ENCODE measurements at places on chromosomes 6 and 20.

GRCh38 chr6:79385893-79386292 is 151.3 kb downstream of the LCA5 start:
- DNase-seq, result no peak

GRCh38 chr6:169833258-169833794 is 81.9 kb downstream of the ERMARD start:
- no peak for DNase-seq

- no peak for DNase-seq
Observed at GRCh38 chr20:4844751-4845465, 123.2 kb downstream of the PRND start.

GRCh38 chr20:63624486-63624885 is 2.4 kb downstream of the GMEB2 start:
- DNase-seq, result no peak

- no peak for DNase-seq
Observed at GRCh38 chr6:3644739-3645012, 106.8 kb downstream of the PXDC1 start.

- no peak for DNase-seq
Observed at GRCh38 chr6:116439522-116440051, 21.6 kb upstream of the CALHM6 start.

DNA sequence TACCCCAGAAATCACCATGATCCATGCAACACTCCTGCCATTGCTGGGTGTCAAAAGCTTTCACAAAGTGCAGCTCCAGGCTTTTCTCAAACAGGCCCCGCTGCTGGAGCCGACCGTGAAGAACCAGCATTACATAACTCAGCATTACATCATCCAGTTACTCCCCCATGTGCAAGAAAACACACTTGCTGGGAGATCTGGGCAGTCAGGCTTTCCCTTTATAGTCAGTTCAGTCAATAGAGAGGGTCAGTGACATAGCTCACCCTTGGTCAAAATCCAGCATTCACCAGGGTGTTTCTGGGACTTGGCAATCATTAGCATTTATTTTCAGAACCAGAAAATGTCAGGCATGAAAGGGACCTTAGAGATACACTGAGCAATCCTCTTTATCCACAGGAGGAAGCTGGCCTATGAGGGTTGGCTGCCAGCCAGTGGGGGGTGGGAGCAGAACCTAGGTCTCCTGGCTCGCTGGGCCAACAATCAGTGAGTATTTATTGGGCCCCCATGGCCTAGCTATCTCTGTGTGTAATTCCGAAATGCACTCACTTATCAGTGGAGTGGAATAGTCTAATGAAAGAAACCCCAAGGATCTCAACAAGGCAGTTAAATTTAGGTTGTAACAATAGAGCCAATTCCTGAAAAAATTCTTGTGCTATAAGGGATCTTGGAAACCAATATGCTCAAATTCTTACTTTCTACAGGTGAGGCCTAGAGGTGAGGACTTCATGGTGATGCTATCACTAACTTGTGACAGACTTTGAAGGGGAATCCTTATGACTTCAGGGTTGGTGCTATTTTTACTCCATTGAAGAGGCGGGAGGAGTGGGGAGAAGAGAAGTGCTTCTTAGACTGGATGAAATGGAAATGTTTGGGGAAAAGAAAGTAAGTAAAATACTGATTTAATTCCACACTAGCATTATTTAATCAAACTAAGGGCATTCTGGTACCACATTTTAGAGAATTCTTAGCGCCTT is 54.6 kb downstream of the LYRM4 start:
- DNase-seq, result no peak

DNA sequence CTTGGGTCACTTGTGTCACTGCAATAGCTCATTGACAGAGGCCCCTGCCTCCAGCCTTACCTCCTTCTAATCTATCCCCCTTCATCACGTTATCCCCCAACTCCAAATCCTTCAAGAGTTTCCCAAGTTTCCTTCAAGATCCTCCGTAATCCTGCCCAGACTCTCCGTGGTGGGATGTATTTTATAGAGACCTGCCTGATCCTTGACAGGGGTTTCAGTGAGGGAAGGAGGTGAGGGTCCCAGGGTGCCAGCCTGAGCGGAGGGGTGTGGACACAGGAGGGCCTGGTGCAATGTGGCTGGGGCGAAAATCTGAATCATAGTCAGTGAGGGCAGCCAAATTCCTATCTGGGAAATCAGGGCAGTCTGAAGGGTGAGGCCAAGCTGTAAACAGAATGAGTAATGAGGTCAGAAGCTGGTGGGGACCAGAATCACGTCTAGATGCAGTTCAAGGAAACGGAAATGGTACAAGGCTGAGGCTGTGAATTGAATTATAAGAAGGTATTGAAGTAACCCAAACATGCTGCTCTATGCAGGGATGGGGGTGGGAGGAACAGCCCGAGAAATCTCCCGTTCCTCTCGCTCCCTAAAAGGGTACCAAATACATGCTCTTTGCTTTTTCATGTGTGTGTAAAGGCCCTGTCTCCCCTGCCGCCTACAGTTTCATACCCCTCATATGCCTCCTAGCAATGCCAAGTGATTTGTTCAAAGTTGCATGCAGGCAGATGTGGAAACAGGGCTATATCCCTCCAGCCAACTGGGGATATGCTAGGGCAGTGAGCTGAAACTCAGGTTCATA is 35.4 kb upstream of the PIM1 start:
- DNase-seq, result no peak

GRCh38 chr6:5107341-5107740 is 22.2 kb downstream of the PPP1R3G start:
- DNase-seq, result no peak

- DNase-seq, result no peak
Observed at GRCh38 chr6:168939796-168940195, 313.9 kb downstream of the THBS2 start.

- no peak for DNase-seq
Observed at GRCh38 chr6:109867009-109867969, 110.8 kb upstream of the GPR6 start.

DNA sequence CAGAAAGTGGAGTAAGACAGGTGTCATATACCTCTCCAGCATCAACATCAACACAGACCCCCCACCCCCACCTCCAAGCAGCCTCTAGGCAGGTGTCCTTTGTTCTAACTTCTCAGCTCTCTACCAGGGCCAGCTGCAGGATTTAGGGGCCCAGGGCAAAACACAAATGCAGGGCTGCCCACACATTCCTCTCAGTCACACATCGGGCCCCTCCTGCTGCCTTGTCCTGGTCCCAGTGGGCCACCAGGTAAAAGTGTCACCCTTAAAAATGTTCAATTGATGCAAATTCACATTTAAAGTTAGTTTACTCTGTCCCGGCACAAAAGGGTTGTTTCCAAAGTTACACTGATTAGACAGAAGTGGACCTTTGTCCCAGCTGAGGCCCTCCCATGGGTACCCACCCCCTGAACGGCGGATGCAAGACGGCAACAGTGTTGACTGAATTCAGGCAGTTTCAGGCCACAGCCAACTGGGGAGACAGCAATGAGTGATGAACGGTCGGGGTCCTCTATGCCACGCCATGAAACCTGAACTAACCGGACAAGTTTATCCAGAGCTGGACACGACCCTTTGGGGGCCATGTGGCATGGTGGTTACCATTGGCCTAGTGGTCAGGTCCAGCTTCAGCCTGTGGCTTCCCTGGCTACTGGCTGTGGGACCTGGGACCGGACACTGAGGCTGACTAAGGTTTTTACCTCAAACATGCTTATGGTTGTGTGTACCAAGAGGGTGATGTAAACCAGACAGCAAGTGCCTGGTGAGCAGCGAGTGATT is 52.2 kb upstream of the UNC93A start:
- DNase-seq, result no peak

DNA sequence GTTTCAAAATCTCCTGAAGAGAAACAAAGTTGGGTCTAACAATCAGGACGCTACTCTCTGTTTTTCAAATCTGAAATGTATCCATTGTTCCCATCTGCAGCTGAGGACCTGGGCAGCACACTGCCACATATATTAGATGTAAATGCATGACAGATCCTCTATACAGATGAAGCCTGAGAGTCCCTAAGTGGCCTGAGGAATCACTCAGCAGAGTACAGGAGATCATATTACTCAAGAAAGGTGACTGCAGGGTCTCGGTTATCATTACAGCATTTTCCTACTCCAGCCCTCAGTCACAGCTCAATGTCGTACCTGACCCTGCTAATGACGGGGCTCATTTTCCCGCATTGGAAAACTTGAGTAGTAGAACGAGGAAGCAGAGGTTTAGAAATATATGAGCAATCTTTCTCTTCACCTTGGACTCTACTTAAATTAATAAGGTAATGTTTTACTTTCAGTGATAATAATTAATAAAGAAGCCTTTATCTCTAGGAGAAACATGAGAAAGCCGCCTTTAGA is 256.2 kb upstream of the IRAK1BP1 start:
- DNase-seq, result no peak

GRCh38 chr6:106381223-106381622 is 20.7 kb downstream of the CRYBG1 start:
- no peak for DNase-seq

GRCh38 chr6:117448732-117449485 is 23.2 kb upstream of the ROS1 start:
- DNase-seq, result no peak

DNA sequence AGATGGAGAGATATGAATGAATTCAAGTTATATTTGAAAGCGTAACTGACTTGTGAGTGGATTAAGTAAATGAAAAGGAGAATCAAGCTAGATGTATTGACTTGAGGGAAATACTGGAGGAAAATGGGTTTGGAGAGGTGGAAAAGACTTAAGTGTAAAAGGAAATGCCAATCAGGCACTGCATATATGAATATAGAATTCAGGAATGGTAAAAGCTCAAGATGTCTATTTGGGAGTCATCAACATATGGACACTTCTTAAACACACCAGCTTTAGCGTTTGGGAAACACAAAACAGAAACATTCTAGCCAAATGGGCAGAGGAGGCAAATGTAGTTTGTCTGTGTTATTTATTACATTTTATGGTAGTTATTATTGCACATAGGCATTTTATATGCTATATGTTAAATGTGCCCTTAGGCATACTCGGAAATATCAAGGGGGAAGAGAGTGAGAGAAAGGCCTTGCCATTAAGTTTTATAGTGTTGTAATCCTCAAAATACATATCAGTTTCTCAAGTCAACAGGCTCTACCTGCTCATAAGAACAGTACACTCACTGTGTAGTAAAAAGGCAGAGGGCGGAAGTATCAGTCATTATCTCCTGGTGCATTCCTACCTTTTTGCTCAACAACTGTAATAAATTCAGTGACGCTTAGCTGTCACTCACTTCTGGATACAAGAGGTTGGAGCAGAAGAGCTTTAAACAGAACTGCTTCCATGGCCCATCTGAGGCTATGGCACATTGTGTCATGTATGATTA is 33.7 kb upstream of the ME1 start:
- DNase-seq, result no peak

- DNase-seq, result no peak
Observed at GRCh38 chr6:135496800-135497411, 634 bp downstream of the AHI1 start.

DNA sequence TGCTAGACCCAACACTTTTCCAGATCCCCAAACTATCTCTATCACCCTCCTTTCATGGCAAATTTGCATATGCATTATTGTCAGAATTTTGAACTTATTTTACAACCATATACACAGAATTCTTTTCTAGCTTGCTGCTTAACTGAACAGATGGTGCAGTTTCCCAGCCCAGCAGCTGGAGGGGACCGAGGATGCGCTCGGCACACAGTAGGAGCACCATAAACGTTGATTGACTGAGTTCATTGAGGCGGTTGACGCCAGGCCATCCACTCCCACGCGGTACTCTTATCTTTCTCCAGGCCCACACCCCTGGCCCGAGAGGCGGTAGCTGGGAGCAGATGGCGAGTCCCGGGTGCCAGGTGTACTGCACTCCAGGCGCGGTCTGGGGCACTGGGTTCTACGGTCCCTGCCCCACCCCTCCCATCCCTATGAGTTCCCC is 6.8 kb upstream of the SOX4 start:
- DNase-seq, result no peak

DNA sequence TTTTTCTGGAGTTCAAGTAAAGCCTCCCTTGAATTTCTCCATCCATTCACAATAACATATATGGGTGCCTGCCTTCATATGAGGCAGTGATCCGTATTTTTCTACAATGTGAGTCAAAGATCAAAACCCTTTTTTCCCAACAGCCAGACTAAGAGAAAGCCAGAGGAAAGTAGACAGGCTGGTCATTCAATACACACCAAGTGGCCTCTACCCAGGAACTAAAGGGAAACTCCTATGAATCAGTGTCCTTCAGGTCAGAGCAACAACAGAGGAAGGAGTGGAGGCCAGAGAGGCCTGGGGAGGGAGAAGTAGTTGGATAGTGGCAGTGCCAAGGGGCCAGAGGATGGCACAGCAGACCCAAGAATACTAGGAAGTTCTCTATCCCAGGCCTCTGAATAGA is 23.8 kb downstream of the SIM1 start:
- no peak for DNase-seq

DNA sequence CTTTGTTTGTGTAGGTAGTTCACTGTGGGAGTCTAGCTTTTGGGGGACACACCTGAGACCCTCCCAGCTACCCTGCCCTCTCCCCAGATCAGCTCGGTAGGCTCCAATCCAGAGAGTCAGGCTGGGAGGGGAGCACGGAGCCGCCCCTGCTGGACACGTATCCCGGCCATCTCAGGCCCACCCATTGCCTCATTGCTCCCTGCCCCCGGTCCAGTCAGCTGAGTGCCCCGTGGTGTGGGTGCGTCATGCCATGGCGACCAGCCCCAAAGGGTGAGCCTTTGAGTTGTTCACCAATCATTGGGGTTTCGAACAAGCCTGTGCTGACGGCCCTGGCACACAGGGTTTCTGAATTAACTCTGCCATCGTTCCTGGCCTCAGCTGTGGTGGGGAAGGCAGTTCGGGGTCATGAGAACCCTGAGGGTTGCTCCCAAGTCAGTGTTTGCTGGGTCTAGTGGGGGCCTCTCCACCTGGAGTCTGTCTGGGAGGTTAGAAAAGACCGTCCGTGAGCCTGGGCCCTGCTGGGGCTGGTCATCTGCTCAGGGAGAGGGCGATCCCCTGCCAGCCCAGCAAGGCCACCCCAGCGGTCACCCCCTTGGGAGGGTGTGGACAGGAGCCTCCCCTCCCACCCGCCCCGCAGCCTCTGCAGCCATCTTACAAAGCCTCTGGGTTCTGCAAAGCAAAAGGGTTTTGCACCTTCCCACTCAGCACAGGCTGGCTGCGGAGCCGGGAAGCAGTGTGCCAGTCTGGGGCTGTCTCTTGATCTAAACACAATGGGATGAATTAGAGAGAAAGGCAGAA is 34.5 kb downstream of the NTSR1 start:
- DNase-seq, result no peak

DNA sequence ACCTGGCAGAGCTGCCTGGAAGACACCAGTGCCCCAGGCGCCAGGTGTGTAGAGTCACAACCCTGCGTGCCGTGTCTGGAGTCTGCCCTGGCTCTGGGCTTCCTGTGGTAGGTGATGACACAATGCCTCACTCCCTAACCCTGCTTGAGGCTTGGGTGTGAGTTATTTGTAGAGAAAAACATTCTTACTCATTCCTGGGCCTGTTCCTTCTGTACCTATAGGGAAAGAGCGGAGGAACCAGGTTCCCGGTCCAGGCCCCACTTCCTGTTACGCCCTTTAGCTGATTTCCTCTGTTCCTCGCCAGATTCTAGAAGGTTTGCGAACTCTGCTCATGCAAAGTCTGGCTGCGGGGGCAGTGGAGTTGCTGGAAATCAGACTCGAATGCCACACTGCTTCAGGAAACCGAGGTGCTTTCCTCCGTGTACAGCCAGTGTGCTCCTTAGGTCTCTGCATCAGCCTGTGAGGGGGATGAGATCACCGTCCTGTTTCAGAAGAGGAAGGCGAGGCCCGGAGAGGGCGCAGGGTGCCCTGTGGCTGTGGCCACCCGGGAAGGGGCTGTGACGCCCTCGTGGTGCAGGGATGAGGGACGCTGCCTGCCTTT is 67.1 kb upstream of the DUSP22 start:
- peak; percentile 73 for DNase-seq

Data from stimulated activated CD4-positive, alpha-beta T cell treated with anti-CD3 and anti-CD28 coated beads, Interleukin-12 subunit alpha, Interleukin-12 subunit beta, amount 100 ng/mL, for 48 hours (primary cell).